Stimulated activated CD8-positive, alpha-beta memory T cell treated with anti-CD3 and anti-CD28 coated beads, Interleukin-4, amount 100 ng/mL, for 1 hour (primary cell): ENCODE measurements at places on chromosomes 6 and 20.

DNA sequence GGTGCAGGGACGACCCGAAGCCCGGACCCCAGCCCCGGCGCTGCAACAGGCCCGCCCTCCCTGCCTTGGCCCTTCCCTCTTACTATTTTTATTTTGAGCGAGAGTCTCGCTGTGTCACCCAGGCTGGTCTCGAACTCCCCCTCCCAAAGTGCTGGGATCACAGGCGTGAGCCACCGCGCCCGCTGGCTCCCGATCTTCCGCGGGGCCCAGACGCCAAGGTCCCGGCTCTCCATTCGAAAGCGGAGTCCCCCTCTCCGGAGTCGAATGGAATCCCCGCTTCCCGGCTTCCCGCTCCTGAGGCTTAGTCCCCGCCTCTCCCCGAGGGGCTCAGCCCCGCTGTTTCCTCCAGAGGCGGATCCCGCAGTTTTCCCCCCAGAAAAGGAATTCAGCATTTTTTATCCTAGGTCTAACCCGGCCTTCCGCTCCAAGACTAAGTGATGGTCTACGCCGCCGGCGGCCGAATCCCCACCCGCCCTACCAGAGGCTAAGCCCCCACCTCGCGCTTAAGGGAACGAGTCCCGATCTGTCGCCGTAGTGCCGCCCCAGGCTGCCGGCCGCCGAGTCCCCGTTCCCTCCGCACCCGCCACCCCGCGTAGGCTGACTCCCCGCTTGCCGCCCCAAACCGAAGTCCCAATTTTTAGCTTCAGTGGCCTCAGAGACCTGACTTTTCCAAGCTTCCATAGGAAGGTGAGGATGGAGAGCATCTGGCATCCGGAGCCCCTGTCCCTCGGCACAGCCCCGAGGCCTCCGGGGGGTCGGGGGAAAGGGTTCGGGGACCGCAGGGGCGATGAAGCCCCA lies 11.5 kb upstream of the TMC2 start:
- no peak for DNase-seq

DNA sequence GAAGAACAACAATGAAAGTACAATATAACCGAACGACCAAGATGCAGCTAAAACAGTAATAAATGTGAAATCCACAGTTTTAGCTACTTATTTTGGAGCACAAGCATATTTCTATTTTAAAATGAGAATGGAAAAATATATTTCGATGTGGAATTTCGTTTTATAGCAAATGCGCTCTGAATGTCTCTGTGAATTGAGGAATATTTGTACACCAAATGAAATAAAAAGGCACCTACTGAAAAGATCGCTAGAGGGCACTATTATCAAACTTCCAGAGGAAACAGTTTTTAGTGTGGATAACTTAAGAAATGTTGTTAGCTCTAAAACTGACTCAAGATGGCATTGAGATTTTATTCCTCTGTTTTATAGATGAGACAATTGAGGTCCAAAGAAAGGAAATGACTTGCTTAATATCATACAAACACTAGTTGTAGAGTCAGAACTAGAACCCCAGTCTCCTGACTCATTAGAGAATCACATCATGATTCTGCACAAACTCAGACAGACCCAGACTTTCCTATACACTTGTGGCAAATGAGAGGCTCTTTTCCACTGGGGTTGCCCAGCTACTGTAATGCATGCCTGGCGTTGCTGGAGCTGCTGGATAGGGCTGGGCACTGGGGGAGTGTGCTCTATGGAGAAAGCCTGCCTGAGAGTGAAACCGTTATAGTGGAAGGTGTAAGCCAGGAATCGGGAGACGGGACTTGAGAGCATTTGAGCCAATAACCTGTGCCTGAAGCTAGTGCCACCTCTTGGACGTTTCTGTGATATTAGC lies 51.9 kb downstream of the GCLC start:
- no peak for DNase-seq

DNA sequence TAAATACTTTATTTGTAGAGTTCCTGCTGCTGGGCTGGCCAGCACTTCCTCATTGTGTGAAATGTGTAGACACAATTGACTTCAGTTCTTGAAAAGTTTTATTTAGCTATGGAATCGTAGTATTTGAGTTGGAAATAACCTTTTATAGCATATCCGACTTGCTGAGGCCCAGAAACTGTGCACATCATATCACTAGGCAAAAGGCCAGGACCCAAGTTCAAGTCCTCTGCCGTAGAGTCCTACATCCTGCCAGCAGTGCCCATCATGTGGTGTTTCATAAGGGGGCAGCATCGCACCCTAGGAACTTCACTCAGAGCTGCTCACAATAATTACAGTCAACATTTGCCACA lies 207.7 kb upstream of the SNX9 start:
- DNase-seq: no peak

- no peak for DNase-seq
Measured at GRCh38 chr20:49896204-49896603, 19.1 kb downstream of the SPATA2 start.

- no peak for DNase-seq
Measured at GRCh38 chr6:111975466-111975865, 78.4 kb upstream of the CCN6 start.

DNA sequence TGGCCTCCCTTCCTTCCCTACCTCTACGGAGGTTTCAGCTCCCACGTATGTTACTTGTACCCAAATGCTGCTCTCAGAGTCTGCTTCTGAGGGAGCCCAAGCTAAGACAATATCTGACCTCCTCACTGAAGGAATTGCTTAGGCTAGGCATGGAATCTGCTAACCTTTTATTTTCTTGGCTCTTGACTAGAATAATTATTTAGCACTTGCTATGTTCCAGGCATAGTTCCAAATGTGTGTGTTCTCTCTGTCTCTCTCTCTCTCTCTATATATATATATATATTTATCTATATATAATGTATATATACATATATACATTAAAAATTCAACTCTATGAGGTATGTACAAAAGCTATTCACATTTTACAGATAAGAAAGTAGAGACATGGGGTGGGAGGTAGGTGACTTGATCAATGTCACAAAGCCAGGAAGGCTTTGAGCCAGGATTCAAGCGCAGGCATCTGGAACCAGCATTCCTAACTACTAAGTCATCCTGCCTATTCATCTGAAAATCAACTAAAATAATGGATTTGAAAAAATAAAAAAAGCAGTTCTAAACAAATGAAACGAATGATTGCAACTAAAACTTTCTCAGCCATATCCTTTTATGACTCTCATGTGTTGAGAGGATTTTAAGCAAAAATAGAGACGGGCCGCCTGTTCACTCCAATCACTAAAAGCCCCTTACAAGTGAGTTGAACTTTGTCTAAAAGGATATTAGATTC lies 189.7 kb upstream of the JAG1 start:
- no peak for DNase-seq

- DNase-seq: no peak
Measured at GRCh38 chr20:20761301-20761700, 48.9 kb upstream of the RALGAPA2 start.

GRCh38 chr20:36582322-36582721 lies 8.9 kb downstream of the TGIF2 start:
- no peak for DNase-seq
